ENCODE measurements at places on chromosomes 13 and 19.

- DNase-seq, result no peak
Measured at GRCh38 chr13:114070098-114070799, 62.2 kb downstream of the RASA3 start.

GRCh38 chr19:38229585-38230073, 5.6 kb upstream of the DPF1 start:
- DNase-seq, result peak; percentile 93

- no peak for DNase-seq
Measured at GRCh38 chr19:543910-544608, at the start of gene GZMM. Gene GZMM, plus strand, starts transcription at chr19:544053. Its CDS starts 19 bp downstream, at chr19:544072.

- no peak for DNase-seq
Measured at GRCh38 chr13:61255040-61255796, 160.4 kb downstream of the PCDH20 start.

- DNase-seq, result no peak
Measured at GRCh38 chr19:44820648-44821609, 12.0 kb downstream of the BCAM start.

- no peak for DNase-seq
Measured at GRCh38 chr13:92967923-92968322, 258.7 kb upstream of the GPC6 start.

GRCh38 chr19:19356901-19357566, 36.4 kb downstream of the MAU2 start:
- DNase-seq, result no peak

DNA sequence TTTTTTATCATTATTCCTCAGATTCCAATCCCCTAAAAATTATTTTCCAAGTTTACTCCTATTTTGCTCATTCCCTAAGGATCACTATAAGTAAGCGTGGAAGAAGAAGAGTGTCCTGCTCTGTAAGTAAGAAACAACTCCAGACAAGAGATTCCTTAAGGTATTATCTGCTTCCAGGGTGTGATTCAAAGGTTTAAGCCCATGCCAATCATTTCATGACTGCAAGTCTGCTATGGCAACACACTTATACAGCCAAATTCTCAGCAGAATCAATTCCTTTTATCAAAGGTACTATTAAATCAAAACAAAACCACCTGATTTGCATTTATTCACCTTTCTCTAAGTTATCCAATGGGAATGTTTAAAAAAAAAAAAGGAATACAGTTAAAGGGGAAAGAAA, 43.7 kb downstream of the FOXO1 start:
- no peak for DNase-seq

DNA sequence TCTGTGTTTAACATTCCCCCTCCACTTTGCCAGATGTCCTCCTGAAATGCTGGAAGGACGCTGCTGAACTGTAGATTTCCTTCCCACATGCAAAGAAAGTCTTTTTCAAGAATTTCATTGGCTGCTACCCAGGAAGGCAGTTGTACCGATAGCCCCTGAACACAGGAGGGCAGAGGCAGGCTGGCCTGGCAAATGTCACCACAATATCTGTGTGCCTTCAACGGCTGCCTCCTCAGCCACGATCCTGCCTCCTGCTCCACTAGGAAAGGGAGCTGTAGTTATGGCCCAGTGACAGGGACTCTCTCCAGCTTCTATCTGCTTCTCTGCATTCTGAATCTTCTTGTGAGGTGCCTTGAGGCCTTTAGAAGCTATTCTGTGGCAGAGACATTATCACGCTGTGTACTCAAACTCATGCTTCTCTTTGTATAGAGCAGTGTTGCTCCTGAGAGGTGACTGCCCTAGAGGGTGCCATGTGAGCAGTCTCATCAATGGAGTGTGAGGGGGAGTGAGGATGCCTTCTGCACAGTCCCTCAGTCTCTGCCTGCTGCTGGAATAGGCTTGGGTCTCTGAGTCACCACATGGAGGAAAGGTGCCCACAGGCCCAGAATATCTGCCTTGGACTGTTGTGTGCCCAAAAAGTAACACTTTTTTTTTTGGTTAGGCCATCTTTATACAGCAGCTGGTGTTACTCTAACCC, 279.8 kb downstream of the DNAJC15 start:
- DNase-seq, result no peak

GRCh38 chr19:5563935-5564612, 3.7 kb downstream of the TINCR start:
- no peak for DNase-seq

- no peak for DNase-seq
Measured at GRCh38 chr19:11658970-11659369, 61.7 kb downstream of the ZNF627 start.

GRCh38 chr19:6769006-6769619, 1.9 kb upstream of the SH2D3A start:
- no peak for DNase-seq

- DNase-seq, result no peak
Measured at GRCh38 chr19:14505488-14506239, 9.7 kb upstream of the GIPC1 start.

GRCh38 chr19:6568816-6569215, 22.1 kb downstream of the CD70 start:
- no peak for DNase-seq

DNA sequence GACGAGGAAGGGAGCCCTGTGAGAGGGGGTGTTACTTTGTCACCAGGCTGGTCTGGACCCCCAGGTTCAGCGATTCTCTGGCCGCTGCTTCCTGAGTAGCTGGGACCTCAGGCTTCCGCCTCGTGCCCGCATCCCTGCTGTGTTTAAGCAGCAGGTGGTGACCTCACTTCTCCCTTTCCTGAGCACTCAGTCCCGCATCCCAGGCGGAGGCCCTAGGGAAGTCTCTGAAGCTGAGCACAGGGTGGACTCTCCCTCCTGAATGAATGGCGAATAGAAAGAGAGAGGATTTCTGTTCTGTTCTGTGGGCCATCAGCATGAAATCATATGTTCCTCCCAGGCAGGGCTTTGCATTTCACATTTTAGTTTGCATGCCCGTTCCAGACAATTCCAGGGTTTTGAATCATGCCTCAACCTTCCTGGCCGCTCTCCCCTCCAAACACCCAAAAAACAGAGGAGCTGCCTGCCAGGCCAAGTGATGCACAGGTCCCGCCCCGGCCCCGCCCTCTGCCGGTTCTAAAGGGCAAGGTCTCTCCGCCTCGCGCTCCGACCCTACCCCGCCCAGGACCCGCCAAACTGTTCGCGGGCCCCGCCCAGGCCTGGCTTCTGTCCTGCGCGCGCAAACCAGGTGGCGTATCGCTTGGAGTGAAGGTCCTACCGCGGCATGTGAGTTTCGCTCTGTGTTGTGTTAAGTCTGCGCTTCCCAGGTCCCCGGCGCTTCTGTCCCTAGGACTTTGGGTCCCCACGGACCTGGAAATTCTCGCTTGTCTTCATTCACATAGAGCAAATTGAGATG, 35.1 kb upstream of the ZNF808 start:
- no peak for DNase-seq

- no peak for DNase-seq
Measured at GRCh38 chr13:73231471-73231870, 172.7 kb downstream of the KLF5 start.

- DNase-seq, result no peak
Measured at GRCh38 chr13:23766939-23767338, 122.3 kb downstream of the MIPEP start.

DNA sequence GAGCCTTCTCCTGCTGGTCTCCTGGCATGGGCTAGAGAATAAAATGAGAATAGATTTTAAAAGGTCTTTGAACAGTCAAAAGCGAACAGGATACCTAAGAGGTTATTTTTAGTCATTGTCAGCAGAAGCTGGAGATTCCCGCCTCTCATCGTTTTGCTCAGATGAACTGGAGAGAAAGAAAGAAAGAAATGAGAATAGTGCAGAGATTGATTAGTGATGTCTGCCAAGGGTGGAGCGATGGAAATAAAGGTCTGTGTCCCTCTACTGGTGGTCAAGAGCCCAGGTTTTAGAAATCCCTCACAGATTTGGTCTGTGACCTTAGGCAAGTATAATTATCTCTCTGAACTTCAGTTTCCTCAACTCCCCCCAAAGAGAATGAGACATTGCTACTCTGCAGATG, 5.3 kb downstream of the NCAN start:
- no peak for DNase-seq
